Right cardiac atrium (tissue), 5 donors: ENCODE measurements at places on chromosomes 3 and 15. TPM values are rescaled to one million over a fixed set of nuclear protein-coding genes. Genes with fewer than 3 reads are reported as not detected.
A peak's percentile ranks its signal among the peaks of the same experiment; 100 is the strongest.

Gene ZBED2
- not detected for total RNA-seq

Gene BMF
- total RNA-seq, result 8.3 TPM

Gene KPNA1
- total RNA-seq, result 50.1 TPM

Gene MYH15
- 0.29 TPM for total RNA-seq

Gene PIGZ
- 4.0 TPM for total RNA-seq

Gene AHSG
- total RNA-seq, result not detected

Gene MYL3
- total RNA-seq, result 442 TPM

DNA sequence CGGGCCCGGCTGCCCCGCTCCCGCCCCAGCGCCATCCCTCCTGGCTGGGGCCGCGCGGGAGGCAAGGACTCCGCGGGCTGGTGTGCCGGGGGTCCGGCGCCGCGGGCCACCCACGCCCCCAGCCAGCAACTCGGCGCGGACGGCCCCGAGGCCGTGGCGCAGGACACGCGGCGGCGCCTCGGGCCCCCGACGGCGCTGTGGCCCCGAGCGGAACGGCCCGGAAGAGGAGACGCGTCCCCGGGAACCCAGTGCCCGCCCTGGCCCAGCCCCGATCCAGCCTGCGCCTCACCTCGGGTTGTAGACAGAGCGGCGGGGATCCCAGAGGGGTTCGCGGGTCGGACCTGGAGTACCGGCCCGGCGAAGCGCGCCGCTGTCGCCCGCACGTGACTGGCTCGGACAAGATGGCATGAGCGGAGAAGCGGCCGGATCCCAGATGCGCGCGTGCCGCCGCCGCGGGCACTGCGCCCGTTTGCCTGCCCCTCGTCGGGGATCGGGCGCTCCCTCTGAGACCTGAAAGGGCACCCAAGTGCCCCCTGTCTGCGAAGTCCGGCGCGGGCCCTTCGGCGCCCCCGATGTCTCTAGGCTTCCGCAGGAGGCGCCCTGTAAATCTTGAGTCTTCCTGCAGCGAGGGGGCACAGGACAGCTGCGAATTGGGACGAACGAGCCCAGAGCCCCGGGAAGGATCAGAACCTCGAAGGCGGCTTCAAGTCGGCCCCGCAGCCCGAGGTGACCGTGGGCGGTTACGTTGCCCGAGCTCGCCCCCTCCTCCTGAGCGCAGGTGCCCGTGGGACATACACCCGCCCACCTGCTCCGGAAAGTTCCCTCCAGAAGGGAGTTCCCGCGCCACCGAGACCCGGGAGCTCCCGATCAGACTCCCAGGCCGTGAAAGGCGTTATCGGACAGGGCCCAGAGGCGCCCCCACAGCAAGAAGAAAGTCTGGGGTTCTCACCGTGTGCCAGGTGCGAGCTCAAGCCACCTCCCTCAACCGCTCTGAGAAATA is 598 bp upstream of the SFMBT1 start:
- peak; percentile 55 for DNase-seq

DNA sequence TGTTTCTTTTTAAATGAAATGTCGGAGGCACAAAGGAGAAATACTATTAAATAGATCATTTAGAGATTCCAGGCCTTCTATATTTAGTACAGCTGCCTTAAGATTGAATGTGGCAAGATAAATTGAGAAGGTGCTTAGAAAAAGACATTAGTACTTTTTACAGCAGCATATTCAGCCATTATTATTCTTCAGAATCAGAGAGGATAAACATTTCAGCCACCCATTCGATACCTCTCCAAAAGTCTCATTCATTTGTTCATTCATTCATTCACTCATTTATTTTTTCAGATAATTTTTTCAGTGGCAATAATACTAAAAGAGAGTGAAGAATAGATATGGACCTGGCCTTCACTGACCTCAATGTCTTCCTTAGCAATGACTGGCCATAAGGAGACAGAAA is 347.0 kb downstream of the GRM7 start:
- DNase-seq, result no peak

DNA sequence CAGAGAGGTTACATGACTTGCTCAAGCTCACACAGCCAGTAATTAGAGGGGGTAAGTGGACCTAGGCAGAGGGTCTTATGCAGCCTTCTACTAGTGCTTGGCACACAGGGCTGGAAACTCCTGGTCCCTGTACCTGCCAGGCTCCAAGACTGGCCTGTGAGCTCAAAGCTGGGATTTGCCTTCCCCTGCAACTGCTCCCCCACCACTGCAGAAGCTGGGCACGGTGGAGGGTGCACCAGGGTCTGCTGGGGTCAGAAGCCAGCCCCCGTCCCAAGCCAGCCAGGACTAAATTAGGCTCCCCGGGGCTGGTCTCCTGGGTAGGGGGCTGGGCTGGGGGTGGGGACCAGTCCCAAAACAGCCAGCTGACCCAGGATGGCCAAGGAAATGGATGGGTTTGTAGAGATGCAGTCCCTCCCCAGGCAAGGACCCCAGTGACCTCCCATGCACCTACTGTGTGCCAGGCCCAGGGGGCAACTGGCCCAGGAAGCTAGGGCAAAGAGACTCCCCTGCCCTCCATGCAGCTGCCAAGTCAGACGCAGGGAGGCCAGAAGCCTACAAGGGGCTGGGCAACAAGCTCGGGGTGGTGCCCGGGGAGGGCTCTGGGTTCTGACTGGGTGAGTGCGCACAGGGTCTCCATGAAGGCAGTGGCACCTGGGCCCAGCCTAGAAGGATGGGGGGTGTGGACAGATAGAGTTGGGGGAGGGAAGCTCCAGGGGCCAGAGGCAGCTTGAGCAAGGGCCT is 51.8 kb upstream of the LINGO1 start:
- DNase-seq, result peak; percentile 27

- DNase-seq, result no peak
Measured at GRCh38 chr15:40469776-40470390, 901 bp upstream of the CHST14 start.

DNA sequence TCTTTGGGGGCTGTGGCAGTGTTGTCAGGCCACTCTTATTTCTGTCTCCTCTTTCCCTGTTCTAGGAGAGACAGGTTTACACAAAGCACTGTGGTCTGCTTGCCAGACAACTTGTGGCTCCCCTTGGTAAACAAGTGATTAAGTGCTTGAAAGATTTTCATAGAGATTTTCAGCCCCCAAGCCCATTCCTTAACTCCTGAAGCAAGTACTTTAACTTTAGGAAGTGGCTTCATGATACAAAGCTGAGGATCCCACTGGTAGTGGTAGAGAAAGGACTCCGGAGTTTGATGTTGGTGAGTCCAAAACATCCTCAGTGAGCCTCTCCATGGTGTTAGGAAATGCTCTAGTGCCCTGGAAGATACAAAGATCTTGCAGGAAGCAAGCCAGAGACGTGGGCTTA is 12.0 kb downstream of the ZBTB38 start:
- no peak for DNase-seq

DNA sequence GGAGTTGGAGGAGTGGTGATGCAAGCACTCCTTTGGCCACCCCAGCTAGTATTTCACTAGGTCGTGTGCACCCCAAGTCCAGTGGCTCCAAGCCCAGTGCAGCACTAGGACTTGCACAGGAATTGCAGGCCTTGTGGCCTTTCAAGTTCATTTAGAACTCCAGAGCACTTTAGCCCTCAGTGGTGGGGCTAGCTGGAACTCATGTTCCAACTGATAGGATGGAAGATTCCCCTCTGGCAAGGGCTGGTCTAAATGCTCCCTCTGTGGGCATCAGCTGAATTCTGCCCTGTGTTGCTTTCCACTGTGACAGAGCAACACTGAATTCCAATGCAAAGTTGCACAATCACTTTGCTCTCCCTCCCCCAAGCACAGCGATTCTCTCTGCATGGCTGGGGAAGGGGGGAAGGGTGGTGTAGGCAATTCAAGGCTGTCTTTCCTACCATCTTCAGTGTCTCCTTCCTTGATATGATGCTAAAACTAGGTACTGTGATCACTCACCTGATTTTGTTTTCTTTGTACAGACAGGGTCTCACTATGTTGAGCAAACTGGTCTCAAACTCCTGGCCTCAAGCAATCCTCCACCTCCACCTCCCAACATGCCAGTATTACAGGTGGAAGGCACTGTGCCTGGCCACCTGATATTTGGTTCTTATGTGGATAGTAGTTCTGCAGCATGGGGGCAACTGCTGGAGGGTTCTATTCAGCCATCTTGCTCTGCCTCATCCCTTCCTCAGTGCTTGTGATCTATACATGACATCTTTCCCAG is 10.3 kb downstream of the USF3 start:
- DNase-seq, result peak; percentile 42

- no peak for DNase-seq
Measured at GRCh38 chr3:150253622-150254021, 154.5 kb upstream of the TSC22D2 start.

DNA sequence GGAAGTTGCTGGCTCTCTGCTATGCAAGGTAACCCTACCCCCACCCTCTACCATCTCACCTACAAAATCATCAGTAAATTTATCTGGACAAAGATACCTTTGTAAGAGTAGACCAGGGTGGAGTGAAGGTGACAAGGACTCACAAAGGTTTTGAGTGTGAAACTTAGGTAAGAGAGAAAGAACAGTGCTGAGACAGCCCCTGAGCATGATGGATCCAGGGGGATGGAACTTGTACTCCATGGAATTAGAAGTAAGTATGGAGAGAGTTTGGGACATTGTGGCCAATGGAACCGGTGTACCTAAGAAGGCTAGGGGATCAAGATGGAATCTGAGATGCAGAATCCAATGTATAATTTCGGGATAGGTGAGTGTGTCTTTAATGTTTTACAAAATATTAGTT is 153.0 kb upstream of the NSMCE3 start:
- no peak for DNase-seq

- DNase-seq, result no peak
Measured at GRCh38 chr15:39427705-39428104, 153.2 kb upstream of the THBS1 start.

DNA sequence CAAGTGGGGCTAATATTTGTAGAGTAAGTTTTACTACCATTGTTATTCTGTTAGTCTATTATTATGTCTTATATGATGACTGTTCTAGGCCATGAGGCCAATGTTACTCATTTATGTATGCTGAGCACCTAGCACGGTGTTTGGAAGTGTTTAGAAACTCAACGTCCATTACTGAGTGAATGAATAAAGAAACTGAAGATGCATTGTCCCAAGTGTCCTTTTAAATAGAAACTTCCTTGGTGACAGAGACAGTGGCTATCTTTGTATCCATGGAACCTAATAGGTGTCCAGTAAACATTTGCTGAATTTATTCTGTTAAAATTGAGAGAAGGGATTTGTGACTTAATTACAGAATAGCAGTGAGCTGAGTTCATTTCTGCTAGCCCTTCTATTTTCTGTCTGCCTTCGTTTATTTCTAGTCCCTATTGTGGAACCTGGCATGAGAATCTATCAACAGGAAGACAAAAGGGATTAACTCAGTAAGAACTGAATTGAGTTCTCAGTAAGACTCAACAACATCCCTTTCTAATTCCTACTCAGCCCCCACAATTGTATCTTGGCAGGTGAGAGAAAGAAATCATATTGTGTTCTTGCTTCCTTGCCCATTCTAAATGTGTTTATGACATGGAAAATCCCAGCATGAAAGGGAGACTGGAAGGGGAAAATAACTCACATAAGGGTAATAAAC is 246.6 kb upstream of the LRRC3B start:
- no peak for DNase-seq

DNA sequence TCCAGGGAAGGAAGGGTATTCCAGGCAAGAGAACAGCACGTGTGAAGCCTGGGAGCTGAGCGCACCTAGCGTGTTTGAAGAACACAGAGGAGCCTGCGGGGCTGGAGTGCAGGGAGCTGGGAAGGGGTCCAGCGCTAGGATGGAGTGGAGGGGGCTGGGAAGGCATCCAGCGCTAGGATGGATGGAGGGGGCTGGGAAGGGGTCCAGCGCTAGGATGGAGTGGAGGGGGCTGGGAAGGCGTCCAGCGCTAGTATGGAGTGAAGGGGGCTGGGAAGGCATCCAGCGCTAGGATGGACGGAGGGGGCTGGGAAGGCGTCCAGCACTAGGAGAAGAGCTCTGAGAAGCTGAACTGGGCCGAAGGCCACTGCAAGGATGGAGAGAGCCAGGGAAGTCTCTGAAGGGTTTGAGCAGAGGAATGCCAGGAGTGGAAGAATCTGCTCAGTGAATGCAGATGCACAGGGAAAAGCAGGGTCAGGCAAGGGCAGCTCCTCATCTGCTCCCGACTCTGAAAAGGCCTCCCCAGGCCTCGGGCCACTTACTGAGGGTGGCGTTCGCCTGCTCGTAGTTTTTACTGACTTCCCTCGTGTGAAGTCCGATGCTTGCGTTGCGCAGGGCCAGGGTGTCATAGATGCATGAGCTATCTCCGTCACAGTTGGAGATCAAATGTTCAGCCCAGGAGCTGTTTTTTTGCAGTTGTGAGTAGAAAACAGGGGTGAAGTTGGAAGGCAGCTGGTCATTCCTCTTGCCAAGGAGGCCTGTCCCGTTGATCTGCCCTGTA is 39.8 kb downstream of the MUC20 start:
- DNase-seq, result peak; percentile 76

GRCh38 chr3:123524981-123525380 is 59.9 kb downstream of the HACD2 start:
- no peak for DNase-seq

DNA sequence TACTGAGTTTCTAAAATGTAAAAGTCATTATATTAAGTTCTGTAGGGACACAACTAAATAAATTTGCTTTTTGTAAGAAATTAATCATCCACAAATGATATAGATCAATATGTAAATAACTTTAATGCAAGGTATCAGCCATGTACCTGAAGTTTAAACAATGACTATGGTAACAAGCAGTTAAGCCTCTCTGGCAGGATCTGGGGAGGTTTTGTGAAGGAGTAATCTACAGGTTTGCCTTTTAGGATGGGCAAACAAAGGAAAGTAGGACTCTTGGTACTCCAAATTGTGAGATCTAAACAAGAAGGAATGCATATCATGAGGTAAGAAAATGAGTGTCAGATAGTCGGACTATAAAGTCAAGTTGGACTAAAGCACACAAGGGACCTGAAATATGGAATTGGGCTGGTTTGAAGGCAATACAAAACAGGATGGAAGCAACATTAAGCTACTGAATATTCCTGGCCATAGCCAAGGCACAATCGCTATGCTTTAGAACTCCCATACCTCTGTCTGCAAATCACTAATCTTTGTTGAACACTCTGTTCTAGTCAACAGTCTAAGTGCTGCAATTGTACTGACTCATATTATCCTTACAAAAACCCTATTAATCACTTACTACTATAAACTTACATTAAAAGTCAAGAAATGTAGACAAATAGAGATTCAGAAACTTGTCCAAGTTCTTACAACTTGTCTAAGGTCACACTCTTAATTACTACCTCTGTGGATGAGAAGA is 412.8 kb downstream of the DIPK2A start:
- no peak for DNase-seq

- DNase-seq, result no peak
Measured at GRCh38 chr15:24940236-24940635, 14.6 kb upstream of the SNRPN start.

- DNase-seq, result no peak
Measured at GRCh38 chr3:55607844-55608243, 120.7 kb upstream of the WNT5A start.

- DNase-seq, result no peak
Measured at GRCh38 chr3:146180376-146180775, 19.4 kb upstream of the PLOD2 start.
